ENCODE measurements at places on chromosomes 1 and 21.

DNA sequence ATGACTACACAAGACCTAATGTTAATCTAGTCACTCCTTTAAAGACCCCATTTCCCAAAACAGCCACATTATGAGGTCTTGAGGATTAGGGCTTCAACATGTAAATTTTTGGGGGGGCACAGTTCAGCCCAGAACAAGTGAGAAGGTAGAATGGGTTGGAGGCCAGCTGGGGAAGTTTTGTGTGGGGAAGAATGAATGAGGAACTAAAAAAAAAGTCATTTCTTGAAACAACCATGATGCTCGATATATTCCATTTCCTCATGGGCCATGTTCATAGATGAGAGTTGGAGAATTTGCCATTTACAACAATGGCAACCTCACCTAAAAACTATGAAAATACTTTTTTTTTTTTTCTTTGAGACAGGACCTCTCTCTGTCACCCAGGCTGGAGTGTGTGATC is 14.5 kb downstream of the NLRP3 start:
- no peak for DNase-seq

DNA sequence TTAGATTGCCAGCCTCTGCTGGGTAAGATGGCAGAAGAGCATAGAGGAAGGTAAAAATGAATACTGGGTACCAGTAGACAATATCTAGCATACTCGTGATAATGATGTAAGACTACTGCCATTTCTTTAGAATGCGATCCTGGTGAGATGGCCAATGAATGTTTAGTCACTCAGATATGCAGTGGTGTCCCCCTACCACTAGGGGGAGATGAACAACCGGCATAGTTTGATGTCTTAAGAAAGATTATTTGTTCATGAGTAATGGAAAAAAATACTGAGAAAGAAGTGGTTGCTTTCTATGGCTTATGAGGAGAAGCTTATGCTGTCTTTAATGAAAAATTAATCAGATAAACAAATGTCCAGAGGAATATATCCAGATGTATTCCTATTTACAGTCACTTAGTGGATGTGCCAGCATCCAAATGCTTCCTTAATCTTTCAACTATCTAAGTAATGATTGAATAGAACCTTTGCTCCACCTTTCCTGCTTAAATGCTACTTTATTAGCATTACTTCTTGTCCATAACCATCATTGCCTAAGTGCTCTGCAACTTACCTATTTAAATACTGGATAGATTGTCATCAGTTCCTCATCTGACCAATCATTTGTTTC is 256.6 kb downstream of the ST6GALNAC3 start:
- DNase-seq, result no peak

DNA sequence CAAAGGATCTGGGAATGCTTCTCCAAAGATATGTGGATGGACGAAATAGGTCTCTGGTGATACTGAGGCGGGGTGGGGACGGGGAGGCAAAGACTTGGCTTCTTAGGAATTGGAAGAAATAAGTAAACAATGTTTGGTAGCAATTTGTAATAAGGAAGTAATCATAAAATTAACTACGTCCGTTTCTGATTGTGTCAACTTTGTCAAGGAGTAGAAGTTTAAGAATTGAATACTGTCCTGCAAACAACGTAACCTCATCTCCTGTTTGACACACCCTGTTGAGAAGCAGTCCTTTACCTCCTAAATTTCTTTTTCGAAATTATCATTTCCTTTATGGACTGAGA is 471 bp downstream of the POLR3C start:
- no peak for DNase-seq

DNA sequence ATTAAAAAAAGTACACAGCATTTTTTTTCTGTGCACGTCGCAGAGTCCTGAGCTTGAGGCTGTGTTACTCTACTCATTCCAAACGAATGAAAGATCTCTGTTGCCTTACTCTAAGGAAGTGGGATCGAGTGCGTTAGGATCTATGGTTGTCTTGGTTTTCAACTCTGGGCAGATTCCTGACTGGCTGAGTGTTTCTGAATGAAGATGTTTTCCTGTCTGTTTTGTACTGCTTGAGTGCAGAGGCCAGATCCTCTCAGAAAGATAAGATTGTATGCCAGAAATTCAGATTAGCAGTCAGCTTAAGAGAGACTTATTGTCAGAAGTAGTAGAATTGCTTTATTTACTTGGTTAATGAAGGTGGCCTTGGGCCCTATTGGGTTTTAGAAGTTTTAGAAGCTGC is 14.0 kb downstream of the PLA2G2E start:
- DNase-seq, result no peak

DNA sequence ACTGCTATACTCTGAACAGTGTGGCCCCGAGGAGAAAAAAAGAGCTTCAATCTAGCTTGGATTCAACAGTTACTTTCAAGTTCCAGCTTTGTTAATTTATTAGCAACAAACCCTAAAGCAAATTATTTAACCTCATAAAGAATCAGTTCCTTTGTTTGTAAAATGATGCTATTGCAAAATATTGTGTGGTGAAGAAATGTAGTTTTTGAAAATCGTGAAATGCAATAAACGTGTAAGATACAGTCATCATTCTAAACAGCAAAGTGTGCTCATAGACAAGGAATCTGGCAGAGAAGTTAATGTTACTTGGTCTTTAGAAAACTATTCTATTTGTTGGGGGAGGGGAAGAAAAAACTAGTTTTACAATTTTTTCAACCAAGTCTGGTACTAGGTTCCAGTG is 297.6 kb upstream of the ADGRL4 start:
- no peak for DNase-seq

- DNase-seq, result peak; percentile 28
Measured at GRCh38 chr1:111516005-111516535, 12.6 kb upstream of the ADORA3 start.

GRCh38 chr1:230067419-230067870 is 407 bp downstream of the GALNT2 start:
- no peak for DNase-seq

GRCh38 chr21:38813547-38813946 is 7.8 kb downstream of the ETS2 start:
- DNase-seq, result no peak

GRCh38 chr1:159015440-159015909 is 5.8 kb downstream of the IFI16 start:
- no peak for DNase-seq

DNA sequence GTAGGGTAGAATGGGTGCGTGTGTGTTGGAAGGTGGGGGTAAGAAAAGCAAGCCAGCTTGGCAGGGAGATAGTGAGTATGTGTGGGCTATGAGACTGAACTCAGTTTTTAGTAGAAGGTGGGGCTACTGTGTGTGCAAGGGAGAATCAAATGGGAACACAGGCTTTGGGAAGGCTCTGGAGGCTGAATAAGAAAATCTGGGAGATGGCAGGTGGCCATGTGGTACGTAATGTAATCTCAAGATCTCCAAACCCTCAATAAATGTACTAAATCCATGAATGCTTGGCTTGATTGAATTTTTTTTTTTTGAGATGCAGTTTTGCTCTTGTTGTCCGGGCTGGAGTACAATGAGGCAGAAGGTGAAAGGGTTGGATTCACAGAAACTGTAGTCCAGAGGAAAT is 3.5 kb upstream of the ZSCAN20 start:
- no peak for DNase-seq

GRCh38 chr1:151790940-151791651 is 796 bp upstream of the TDRKH start:
- DNase-seq, result no peak

DNA sequence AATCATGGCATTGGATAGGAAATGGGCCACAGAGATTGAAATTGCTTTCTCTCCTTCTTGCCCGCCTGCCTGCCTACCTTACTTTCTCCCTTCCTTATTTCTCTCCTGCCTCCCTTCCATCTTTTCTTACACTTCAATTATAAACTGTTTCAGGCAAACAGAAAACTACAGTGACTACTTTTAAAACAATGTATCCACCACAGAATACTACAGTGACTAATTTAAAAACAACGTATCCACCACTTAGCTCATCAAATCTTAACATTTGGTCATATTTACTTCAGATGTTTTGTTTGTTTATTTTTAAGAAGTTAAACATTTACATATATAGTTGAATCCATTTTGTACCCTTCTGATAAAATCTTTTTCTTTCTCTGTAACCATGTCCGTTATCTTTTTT is 54.4 kb downstream of the SNRPE start:
- DNase-seq, result no peak

DNA sequence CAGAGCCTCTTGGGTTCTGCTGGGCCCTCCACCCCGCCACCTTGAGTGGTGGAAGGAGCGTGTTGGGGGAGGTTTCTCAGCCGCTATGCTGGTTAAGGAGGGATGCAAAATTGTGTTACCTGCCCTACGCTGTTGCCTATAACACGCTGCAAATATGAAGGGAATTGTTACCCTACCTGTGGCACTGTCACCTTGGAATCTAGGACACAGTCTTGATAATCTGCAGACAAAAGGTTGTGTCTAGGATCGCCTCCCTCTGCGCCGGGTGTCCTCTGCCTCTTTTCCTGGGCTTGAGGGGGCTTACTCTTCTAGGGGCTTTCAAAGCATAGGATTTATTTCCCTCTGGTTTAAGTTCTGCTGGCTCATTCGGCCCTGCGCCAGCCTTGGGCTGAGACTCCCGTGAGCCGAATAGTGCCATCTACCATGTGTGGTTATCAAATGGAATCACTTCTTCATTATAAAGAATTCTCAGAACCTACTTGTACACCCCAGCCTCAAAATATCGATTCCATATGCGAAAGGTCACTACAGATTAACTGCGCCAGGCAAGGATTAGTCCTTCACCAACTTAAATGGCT is 697 bp downstream of the SLC22A15 start:
- no peak for DNase-seq

- no peak for DNase-seq
Measured at GRCh38 chr1:150271291-150271959, 1.2 kb upstream of the C1orf54 start.

DNA sequence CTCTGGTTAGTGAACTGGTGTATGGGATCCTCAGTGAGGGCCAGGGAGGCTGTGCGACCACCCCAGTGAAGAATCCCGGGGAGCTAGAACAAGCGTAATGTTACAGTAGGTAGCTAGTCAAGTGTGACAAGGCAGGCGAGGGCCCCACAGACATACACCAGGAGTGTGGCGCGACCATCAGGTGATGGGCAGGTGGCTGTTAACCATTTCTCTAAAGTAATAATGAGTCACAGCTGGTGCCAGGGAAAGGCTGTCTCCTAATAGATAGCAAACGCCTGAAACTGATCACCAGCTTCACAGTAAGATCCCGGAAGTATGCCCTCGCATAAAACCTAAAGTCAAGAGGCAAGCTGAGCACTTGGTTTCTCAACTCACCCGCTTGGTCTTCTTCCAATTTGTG is 40.5 kb upstream of the TARBP1 start:
- no peak for DNase-seq

- DNase-seq, result peak; percentile 50
Measured at GRCh38 chr1:10494754-10495474, 20.2 kb downstream of the PEX14 start.

GRCh38 chr1:181140398-181140797 is 51.9 kb downstream of the IER5 start:
- DNase-seq, result no peak

Data from amygdala (tissue), 56 donors.